Activated CD8-positive, alpha-beta memory T cell treated with anti-CD3 and anti-CD28 coated beads, Interleukin-2, amount 50 U/mL, for 4 hours (primary cell): ENCODE measurements at places on chromosomes 12 and 14.
A peak's percentile ranks its signal among the peaks of the same experiment; 100 is the strongest.

GRCh38 chr12:48890657-48891418 is 25.2 kb upstream of the RND1 start:
- peak; percentile 74 for DNase-seq

DNA sequence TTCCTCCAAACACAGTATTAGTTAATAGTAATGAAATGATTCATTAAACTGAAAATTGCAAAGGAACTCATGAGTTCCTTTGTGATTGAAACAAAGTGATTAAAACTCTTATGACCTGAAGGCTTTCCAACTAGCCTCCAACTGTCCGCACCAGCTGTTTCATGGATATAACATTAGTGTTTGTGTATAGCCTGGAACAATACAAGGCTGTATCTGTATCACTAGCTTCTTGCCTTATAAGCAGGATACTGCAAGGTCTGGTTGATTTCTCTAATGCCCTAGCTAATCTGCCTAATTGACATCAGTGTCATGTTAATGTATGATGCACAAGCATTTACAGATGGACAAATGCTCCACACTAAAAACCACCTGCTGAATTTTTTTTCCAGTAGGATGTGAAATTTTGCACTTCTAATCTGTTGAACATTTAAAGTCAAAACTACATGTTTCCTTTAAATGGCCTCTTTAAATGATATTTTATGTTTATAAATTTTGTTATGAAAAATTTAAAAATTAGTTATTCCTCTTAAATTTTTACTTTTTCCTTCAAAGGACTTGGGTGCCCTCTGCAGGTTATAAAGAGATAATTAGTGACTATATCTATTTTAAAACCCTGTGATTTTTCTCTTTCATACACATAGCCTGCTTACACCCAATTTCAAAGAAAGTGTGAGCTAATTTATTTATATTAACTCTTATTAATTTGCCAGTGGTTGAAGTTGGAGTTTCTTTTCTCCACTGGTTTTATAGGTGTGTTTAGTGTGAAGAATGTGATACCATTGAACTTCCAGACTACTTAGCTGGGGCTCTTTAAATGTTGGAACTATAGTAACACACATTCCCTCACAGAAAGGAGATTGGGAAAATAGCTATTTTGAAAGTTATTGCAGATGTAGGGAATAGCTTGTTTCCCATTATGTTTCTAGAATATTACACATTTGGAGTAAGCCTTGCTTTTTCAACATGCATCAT is 25.4 kb downstream of the AP5M1 start:
- DNase-seq, result no peak

GRCh38 chr14:81268016-81268416 is 47.3 kb upstream of the GTF2A1 start:
- no peak for DNase-seq

DNA sequence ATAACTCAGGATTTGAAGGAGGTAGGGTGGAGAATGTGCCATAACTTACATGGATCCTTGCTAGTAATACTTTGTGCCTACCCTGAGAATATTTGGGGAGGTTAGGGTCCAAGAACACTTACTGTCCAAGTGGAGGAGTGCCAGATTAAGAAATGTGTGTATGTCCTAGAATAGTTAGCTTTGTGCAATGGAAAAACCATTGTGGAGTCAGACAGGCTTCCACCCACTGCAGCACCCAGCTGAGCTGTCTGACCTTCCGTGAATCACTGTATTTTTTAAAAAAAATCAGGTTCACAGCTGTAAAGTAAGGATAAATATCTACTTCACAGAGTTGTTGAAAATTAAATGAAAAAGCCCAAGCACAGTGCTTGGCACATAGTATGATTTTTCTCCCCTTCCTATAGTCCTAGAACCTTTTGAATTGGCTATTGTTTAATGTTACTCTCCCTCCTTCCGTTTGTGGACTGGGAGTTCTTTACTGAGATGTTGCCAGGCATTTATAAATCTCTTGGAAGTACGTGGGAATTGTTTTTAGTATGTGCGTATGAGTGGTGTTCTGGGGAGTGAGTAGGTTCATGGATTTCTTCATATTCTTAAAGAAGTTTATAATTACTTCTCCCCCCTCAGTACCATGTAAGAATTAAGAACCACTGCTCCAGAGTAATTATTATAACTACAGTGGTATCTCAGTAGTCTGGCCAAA is 9.2 kb downstream of the RAB21 start:
- peak; percentile 19 for DNase-seq

DNA sequence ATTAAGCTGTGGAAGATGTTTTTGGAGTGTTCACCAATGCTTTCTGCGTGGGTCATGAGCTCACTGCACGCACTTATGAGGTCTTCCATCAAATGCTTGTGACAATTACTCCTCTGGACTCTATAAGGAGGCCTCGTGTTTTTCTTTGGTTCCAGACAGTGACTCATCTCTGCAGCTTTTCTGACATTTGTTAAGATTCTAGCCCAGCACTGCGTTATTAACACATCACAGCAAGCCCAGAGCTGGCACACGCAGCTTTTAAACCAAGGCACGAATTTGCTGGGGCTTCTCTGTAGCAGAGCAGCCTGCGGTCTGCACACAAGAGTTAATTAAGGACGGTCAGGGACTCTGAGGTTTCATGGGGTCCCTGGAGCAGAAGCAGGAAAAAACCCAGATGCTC is 16.9 kb downstream of the MEG3 start:
- no peak for DNase-seq
